ENCODE measurements at places on chromosomes 2 and 18.

- peak; percentile 76 for DNase-seq
These were observed 65.1 kb downstream of the MBP start for GRCh38 chr18:77067291-77068061.

DNA sequence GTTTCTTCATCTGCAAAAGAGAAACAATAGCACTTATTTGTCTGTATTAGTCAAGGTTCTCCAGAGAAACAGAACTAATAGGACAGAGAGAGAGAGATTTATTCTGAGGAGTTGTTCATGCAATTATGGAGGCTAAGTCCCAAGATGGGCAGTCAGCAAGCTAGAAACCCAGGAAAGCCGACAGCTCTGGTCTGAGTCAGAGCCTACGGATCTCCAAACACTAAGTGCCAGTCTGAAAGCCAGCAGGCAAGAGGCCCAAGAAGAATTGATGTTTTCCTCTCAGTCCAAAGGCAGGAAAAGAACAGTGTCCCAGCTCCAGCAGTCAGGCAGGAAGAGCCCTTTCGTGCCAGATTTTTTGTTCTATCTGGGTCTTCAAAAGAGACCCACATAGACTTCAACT, 36.5 kb upstream of the SLC66A3 start:
- no peak for DNase-seq

DNA sequence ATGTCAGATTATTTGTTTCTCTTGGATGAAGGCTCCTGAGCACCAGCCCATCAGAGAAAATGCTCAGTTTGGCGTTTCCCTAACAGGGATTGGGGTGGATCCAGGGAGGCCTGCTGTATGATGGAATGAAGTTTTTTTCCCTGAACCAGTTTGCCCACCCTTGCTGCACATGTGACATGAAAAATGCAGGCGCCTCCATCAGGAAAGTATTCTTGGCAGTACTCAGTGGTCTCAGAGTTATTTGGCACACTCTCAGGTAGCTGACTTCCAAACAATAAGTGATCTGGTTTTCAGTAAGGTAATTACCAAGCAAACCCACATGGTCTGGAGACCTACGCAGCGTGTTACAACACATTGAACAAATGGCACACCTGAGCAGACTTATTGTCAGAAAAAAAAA, 254.9 kb downstream of the PAX3 start:
- DNase-seq = no peak

- no peak for DNase-seq
These were observed 107.8 kb upstream of the PGAP1 start for GRCh38 chr2:197034292-197034691.

- DNase-seq = no peak
These were observed 159.6 kb downstream of the DCC start for GRCh38 chr18:52499644-52500043.

GRCh38 chr2:38444247-38444646, 67.2 kb upstream of the ATL2 start:
- DNase-seq = no peak

- no peak for DNase-seq
These were observed 193.6 kb downstream of the NRXN1 start for GRCh38 chr2:50838316-50838715.

- no peak for DNase-seq
These were observed 36.1 kb downstream of the PSTPIP2 start for GRCh38 chr18:46035696-46036680.

DNA sequence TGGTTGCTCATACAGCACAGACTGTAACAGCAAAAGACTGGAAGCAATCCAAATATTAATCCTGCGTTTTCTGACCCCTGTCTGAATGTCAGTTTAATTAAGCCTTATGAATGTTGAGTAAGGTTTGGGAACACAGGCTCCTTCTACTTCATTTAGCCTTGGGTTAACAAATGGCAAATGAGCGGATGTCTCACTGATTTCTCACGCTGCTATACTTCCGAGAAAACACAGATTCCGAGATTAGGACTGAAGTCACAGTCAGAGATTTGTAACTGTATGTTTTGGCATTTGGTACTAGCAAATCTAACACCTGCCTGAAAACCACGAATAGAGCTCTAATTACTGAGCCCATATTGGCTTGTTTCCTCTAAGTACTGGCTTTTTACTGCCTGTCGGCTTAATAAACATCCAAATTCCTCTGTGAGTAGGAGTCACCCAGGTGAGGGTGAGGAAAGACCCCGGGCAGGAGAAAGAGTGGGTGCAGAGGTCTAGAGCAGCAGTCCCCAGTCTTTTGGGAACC, 10.6 kb downstream of the MC5R start:
- DNase-seq = no peak

GRCh38 chr18:67232406-67232805, 284.1 kb downstream of the DSEL start:
- no peak for DNase-seq
